ENCODE measurements at places on chromosomes 11 and 22.

DNA sequence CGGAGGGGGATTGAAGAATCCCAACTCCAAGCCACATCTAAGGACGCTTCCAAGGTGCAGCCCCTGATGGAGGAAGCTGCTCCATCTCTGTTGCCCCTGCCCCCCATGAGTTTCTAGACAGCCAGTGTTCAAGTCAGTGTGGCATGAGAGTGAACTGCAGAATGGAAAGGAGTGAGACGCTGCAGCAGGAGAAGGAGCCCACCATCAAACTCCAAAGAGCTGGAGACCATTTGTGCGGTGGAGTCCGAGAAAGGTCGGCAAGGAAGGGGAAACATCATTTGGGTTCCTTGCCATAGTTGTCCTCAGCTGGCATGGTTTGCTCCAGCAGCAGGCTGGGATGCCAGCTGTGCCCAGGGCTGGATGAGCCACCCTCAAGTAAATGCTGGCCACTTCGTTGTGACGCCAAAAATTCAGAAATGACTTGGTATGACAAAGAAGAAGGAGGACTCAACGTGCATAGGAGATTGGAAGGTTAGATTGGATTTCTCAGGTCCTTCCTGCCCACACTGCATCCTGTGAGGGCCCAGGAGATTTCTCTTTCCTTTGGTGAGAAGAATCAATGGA lies 16.4 kb downstream of the APOL2 start:
- DNase-seq, result no peak

DNA sequence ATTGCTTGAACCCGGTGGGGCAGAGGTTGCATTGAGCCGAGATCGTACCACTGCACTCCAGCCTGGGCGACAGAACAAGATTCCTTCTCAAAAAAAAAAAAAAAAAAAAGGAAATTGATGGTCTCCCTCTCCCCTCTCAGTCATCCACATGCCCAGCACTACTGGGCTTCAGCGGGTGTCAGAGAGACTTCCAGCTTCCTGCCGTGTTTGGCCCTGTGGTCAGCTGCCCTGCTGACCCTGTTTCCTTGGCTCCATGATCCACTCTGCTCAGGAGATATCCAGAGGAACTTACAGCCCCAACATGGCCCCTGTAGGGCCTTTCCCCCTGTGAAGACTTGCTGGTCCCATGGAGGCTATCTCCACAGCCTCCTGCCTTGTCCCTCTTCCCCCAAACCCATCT lies 6.1 kb upstream of the PNPLA3 start:
- no peak for DNase-seq

DNA sequence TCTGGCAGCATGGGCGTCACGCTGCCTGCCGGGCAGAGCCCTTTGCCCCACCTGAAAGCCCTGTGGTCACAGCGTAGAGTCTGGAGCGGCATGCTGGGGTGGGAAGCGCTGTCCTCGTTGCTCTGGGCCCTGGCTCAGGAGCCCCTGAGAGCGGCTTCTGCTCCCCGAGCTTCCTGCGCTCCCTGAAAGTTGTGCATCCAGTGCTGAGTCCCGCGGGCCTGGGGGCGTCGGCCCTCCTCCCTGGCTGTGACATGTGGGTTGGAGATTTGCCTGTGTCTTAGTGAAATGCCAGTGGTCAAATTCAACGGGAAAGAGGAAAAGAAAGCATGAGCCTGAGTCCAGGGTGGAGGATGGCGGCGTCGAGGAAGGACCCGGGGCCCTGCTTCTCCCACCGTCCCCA lies 1208.0 kb downstream of the BRD1 start:
- DNase-seq, result no peak

DNA sequence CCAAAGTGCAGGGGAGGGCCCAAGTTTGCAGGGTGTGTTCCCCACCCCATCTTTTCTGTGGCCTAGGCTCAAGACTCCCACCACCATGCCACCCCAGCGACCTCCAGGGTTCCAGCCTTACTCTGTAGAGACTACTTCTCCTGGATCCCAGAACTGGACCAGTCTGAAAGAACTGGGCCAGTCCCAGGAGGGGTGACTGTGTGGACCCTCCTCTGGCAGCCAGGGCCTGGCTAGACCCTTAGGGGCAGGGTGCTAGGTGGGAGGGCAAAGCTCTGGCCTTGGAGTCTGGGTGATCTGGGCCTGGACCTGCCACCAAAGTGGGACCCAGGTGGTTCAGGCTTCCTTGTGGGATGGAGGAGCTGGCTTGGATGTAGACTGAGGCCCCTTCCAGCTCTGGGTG lies 41.8 kb upstream of the ACCSL start:
- no peak for DNase-seq

DNA sequence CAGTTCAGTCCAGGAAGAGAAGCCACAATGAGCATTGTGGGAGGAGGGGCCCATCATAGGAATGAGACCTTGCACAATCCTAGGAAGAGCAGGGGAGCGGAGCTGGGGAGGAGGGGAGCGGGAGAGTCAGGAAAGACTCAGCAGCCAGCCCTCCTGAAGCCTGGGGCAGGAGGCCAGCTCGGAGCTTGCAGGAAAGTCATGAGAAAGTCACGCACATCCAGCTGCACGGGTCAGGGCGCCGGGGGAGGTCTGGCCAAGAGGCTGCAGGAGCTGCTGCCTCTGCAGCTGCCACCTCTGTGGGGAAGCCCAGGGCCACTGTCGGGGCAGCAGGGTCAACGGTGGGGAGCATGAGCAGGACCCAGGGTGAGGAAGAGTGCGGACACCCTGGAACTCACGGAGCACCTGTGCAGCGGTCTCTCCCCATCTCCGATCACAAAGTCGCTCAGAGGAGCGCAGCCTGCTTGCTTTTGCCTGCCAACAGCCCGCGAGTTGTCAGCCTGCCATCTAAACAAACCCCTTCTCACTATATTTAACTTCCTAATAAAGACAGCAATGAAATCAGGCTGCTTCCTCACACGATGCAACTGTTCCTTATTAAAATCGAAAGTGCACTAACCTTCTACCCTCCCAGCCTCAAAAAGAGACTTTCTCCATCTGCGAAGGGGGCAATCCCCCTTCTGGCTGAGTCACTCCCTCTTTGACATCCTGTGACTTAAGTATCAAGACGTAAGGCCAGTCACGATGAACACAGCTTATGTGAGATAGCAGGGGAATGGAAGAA lies 52.9 kb upstream of the RTL6 start:
- DNase-seq, result no peak

- no peak for DNase-seq
Measured at GRCh38 chr11:134559602-134559962, 147.5 kb upstream of the B3GAT1 start.

DNA sequence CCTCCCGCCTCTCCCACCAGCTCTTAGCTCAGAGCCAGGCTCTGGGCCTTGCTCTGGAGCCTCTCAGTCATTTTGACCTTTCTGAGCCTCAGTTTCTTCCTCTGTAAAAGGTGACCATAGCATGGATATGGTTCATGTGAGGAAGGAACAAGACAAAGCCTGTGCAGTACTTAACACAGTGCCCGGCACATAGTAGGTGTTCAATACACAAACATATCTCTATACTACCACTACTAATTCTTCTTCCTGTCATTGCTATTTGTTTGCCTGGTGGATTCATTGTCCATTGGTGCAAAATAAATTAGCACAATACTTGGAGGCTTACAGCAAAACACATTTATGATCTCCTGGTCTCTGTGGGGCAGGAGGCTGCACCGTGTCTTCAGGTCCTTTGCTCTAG lies 21.6 kb upstream of the MPPED1 start:
- no peak for DNase-seq

GRCh38 chr22:23248583-23248982 lies 68.3 kb downstream of the BCR start:
- DNase-seq, result no peak

GRCh38 chr11:128240546-128240945 lies 346.8 kb downstream of the ETS1 start:
- DNase-seq, result no peak

- DNase-seq, result no peak
Measured at GRCh38 chr11:16278273-16278672, 78.1 kb downstream of the SOX6 start.

- no peak for DNase-seq
Measured at GRCh38 chr11:102783720-102784119, 3.3 kb upstream of the MMP10 start.
